HTR-8/SVneo (cell line): ENCODE measurements at places on chromosomes 12 and 14.
A peak's percentile ranks its signal among the peaks of the same experiment; 100 is the strongest.

DNA sequence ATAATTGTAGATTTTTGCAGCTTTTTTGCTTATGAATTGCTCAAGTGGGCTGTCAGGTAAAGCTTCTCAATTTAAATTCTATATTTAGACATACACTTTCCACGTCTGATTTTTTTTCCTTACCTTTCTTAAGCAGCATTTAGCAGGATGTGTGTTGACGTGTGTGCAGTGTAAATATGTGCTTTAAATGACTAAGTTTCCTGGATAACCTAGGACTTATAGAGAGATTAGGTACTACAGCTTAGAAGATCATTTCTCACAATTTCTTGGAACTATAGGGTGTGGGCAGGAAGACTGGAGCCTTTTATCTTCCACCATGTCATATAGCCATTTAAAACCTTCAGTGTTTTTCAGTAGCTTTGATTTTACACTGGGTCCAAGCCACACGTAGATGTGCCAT, 263.5 kb downstream of the NOVA1 start:
- DNase-seq, result no peak

GRCh38 chr12:38585086-38585485, 268.5 kb downstream of the ALG10B start:
- DNase-seq, result no peak

DNA sequence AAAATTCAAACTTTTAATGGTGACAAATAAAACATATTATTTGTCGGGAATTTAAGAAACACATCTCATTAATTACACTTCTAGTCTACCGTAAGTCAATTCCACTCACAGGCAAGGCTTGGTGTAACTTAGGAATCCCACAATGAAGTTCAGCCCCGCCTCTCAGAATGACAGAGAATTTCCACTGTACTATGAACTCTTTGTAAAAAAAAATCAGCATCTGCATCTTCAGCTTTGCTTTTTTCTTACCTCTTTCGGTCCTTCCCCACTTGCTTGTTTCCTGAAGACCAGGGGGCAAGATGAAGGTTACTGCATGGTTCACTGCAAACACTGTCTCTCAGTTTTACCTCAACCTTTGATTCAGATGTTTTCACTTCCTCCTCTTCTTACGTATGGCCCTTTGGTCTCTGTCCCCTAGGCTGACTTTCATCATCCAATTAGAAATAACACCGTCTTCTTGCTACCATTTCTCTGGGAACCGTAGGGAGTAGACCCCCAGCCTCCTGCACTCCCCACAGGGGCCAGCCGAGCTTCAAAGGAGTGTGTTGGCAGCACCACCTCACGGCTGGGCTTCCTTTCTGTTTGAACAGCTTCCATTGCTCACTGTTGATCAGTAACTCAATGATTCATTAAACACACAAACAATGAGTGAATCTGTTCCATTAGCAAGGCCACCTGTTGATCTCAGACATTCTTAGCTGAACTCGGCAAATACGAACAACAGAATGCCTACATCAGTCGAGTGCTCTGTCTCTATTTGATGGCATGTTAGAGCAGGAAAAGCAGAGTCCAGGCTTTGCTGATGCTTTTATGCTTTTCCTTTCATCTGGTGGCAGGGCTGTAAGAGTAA, 343.0 kb downstream of the BMP4 start:
- peak; percentile 28 for DNase-seq

- no peak for DNase-seq
Measured at GRCh38 chr12:109732321-109733305, 19.0 kb downstream of the FAM222A start.

DNA sequence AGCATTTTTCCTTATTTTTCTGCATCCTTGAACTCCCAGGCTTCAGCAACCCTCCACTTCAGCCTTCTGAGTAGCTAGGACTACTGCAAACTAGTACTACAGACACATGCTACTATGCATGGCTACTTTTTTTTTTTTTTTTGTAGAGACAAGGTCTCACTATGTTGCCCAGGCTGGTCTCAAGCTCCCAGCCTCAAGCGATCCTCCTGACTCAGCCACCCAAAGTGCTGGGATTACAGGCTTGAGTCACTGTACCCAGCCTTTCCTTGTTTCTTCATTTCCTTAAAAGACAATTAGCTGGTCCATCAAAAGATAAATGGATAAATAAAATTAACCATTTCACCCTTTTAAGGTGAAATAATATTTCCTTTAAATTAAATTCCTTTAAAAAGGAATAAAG, 205.8 kb downstream of the SPTSSA start:
- DNase-seq, result no peak

GRCh38 chr12:120932058-120932457, 27.9 kb upstream of the SPPL3 start:
- no peak for DNase-seq

DNA sequence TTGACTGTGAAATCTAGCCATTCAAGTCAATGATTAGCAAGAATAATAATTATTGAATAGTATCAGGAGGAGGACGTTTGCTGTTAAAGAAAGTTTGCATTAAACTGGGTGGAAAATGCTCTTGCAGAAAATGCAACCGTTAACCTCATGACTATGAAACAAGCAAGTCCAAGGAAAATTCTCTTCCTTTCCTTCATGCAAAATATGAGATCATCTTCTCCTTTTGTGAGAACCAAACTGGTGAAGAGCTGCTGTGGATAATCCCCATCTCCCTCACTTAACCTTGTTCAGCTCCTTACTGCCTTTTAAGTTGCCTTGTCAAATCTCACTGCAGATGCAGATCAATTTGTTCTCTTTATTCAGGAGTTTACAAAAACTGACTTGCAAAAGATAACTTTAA, 142.5 kb downstream of the BCAT1 start:
- DNase-seq, result no peak

- DNase-seq, result no peak
Measured at GRCh38 chr14:75440733-75441477, 13.1 kb downstream of the JDP2 start.
